Activated CD8-positive, alpha-beta memory T cell treated with anti-CD3 and anti-CD28 coated beads for 1 hour (primary cell): ENCODE measurements at places on chromosomes 4 and X.

DNA sequence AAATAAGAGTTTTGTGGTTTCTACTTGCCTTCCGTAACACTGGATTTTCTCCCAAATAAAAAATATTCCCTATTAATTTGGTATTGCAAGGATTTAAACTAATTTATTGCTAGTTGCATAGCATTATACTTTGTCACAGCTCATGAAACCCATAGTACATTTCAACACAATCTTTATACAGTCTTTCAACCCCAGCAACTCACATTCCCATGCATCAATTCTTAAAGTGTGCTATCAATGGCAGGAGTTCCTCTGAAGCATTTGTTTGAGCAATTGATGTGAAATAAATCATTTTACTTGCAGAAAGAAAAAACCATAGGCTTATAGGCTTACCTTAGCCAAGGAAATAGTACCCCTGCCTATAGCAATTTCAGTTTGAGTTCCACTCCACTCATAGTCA lies 251.9 kb downstream of the PAPSS1 start:
- DNase-seq, result no peak

- no peak for DNase-seq
Observed at GRCh38 chrX:133574716-133575115, 159.4 kb upstream of the GPC4 start.

DNA sequence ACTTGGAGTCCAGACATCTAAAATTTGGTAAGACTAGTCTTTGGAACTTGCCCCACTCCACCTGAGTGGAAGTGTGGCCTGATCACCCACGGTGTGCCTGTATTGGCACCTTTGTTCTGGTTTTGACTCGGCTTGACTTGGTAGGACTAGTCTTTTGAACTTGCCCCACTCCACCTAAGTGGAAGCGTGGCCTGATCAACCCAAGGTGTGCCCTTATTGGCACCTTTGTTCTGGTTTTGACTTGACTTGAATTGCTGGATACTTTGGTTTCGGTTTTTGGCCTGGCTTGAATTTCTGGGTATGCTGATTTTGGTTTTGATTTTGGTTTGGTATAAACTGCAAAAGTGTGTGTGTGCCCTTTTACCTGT lies 44.7 kb upstream of the UGT2B7 start:
- no peak for DNase-seq

- no peak for DNase-seq
Observed at GRCh38 chr4:37317104-37317643, 72.6 kb downstream of the NWD2 start.

DNA sequence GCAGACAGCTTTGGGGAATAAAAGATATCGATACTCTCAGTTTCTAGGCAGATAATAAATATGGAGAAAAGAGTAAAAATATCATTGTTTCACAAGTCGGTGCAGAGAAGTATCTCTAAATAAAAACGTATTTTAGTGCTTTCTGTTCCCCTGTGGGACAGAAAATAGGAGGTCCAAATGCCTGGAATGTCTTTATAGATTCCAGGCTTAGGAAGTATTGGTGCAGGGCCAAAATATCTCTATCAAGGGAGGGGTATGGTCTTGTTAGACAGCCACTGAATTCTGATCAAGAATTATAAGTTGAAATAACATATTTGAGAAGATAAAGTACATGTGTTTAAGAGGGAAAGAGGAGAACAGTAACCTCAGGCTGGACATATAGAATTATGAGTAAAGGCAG lies 596.4 kb downstream of the PCDH18 start:
- DNase-seq, result no peak

GRCh38 chr4:132670557-132670956 lies 478.5 kb upstream of the PCDH10 start:
- DNase-seq, result no peak

DNA sequence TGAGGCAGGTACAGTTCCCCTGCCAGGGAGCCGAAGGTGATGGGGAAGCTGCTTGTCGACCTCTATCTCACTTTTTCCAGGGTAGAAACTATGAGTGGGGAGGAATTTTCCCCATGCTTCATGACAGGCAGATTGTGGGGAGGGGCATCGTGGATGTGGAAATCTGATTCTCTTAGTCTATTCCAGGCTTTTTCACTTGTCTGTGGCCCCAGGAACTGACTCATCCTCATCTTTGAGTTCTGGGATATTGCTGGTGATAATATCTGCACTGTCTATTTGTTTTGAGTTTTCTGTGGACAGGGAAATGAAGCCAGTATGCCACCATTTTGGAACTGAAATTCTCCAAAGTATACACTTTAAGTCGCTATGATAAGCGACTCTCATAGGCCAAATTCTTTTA lies 7.6 kb upstream of the TLR2 start:
- no peak for DNase-seq

- DNase-seq, result no peak
Observed at GRCh38 chr4:120809518-120809917, 113.0 kb downstream of the PRDM5 start.

GRCh38 chr4:185467101-185467500 lies 4.4 kb downstream of the CCDC110 start:
- no peak for DNase-seq

DNA sequence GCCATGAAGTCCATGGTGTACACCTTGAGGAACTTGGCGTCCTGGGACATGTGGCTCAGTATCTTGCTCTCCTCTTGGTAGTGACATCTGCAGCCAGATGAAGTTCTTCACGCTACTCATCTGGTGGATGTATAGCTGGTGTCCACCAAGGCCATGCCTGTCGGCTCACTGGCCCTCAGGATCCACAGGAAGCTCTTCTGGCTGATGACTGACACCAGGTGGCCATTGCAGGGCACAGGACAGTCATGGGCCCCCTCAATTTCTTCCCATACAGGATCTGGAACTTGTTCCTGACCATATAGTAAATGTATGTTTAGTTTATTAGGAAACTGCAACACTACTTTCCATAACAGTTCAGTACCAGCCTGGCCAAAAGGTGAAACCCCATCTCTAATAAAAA lies 10.3 kb upstream of the CLCN5 start:
- DNase-seq, result no peak

DNA sequence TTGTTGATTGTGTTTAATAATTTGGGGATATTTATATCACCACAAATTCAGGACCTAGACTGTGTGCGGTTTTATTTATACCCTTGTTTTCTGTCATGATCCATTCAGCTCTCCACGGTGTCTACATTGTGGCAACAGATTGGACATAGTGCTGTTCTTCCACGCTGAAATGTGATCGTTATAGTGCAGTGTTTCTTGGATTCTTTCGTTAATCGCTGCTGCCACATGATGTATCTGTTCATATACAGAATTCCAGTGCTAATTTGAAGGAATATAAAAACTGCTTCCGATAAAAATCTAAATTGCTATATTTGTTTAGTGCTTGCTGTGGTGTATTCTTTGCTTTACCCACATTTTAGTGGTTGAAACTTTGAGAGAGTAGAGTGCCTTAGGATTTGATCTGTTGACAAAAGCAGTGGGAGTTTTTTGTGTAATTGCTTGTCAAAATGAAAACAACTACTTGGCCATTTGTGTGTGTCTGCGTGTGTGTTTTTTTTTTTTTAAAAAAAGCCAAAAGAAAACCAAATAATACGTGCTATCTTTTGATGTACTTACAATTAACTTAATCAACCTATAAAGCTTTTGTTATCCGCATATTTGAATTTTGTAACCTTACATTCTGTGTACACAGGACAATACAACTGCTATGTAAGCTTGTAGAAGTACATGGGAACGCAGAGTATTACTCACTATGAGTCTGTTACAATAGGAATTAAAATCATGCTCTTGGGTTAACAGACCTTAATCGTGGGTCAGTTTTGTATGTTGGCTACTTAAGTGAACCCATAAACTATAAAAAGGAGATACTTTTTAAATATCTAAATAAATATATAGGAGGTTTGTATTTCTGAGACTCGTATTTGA lies 353.3 kb downstream of the ARHGAP24 start:
- no peak for DNase-seq

- DNase-seq, result no peak
Observed at GRCh38 chrX:12972878-12973560, 1.9 kb upstream of the TMSB4X start.

- DNase-seq, result no peak
Observed at GRCh38 chr4:80196922-80197573, at the start of gene PRDM8. TSS of gene PRDM8 (plus strand) at chr4:80197503. CDS start at chr4:80200081, 2,578 bp downstream.

- DNase-seq, result no peak
Observed at GRCh38 chr4:147355847-147356246, 125.0 kb upstream of the EDNRA start.

DNA sequence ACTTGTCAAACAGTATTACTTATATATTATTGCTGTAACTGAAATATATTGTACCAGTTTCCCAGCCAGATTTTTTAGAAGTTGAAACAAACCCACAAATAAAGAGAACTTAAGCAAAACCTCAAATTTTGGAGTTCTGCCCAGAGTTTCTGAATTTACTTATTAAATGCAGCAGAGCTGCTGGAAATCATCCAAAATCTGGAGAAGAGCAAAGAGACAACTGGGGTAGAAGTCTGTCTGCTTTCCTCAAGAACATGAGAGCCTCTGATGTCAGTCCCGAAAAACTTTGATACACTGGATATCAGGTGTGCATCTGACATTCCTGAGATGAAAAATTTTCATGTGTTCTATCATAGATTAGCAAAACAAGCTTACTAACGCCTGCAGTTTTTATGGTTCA lies 325.9 kb downstream of the NR3C2 start:
- DNase-seq, result no peak

DNA sequence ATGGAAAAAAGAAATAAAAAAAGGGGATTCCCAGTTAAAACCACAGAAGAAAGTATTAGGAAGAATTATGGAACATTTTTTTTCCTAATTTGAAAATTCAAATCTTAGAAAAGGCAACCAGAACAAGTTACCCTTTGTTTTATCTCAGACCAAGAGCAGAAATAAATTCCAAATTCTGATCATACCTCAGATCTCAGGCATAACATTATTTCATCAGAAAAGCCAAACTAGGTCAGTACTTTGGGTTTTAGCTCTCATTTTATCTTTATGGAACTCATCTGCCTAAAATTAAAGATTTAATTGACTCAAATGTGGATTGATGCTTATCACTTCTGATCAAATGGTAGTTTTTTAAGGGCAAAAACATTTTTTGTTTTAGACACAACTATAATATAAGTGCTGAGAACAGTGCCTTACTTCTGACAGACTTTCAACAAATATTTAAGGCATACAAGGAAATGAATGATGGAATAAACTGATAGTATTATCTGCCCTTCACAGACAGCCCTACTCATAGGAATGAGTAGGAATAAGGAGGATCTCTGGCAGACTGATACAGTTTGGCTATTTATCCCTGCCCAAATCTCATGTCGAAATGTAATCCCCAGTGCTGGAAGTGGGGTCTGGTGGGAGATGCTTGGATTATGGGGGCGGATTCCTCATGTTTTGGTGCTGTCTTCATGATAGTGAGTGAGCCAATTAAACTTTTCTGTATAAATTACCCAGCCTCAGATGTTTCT lies 245.3 kb upstream of the PITX2 start:
- DNase-seq, result no peak

DNA sequence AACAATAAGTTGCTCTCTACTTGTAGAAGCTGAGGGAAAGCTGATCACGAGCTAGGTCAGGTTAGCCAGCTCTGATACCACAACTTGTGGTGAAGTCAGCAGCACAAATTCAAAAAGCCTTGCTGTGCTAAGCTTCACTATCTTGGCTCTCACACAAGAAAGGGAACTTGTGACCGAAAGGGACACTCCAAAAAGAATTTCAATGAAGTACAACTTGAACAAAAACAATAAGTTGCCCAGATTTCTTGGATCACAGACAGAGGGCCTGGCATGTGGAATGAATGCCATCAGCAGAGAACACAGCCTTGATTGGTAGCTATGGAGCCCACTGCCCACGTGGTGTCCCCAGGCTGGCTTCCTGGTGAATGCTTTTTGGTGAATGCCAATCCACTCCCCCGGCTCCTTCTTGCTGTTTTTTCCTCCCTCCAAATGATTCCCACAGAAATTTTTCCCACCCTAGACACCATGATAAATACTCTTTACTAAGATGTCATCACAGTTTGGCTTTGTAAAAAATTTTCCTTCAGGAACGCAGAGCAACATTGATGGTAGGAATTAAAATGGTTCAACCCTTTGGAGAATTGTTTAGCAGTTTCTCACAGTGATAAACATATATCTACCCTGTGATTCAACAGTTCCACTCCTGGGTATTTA lies 82.6 kb downstream of the ANXA3 start:
- no peak for DNase-seq

DNA sequence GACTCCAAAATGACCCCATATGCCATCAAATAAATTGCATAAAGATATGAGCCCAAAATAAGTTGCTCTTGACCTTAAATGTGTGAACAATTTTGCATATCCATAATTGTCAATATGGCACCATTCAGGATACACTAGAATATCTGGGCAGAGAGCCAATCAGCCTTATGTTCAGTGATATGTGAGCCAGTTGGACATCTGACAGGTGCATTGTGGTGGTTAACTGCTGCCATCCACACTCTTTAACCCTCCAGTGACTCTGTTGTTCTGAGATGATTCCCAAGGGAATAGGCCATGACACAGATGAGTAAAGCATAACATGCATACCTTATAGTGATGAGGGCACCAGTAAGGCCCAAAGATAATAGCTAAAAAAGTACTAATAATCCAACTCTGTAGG lies 500.1 kb downstream of the PCDH18 start:
- DNase-seq, result no peak

DNA sequence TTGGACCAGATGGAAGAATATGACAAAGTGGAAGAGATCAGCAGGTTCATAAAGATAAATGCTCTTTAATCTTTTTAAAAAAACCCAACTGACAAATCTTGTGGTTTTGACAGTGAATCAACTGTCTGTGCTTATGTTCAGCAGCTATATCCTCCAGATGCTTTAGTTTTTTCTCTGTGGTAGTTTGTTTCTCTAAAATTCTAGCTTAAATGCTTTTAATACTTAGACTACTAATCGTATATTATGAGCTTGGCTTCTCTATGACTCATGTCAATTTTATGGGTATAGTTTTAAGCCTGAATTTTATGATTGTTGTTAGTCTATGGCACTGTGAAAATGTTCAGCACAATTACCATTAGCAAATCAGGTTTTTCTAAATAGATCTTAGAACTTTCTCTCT lies 12.9 kb downstream of the HHIP start:
- no peak for DNase-seq

DNA sequence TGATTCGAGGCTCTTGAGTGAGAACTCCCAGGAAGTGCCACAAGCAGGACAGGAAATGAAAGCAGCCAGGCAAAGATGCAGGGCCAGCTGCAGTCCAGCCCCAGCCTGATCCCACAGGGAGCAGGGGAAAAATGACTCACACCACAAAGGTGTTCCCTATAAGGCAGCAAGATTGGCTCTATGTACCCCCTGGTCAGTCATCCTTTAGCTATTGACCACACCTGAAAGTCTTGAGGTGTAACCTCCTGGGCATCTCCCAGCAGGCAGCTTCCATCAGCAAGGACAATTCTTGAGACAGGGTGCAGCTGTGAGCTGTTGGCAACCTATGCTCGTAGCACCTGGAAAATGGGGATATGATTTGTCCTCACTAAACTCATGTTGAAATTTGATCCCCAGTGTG lies 27.9 kb upstream of the EXOC1L start:
- no peak for DNase-seq
